ENCODE measurements at places on chromosomes 1 and 21. TPM values are rescaled to one million over a fixed set of nuclear protein-coding genes. Genes with fewer than 3 reads are reported as not detected.

- peaks cover under 1% of the 10 kb centered on the region for H3K4me1 ChIP-seq
- no peak overlapping the region for H3K4me3 ChIP-seq
- no peaks in the 10 kb centered on the region for H3K36me3 ChIP-seq
- no peak for DNase-seq
- H3K27me3 ChIP-seq = no peaks in the 10 kb centered on the region
Measured at GRCh38 chr1:29810121-29811120, 574.1 kb downstream of the PTPRU start.

GRCh38 chr1:44072204-44072603, 40.9 kb upstream of the SLC6A9 start:
- no peaks in the 10 kb centered on the region for H3K36me3 ChIP-seq
- H3K27me3 ChIP-seq = no peaks in the 10 kb centered on the region
- H3K4me3 ChIP-seq = no peak overlapping the region
- DNase-seq = no peak

KCNT2 gene
- 3.7 TPM for total RNA-seq

RNU1-2 gene
- total RNA-seq = under 0.01 TPM

GRCh38 chr1:59978511-59978910, 51.9 kb upstream of the CYP2J2 start:
- DNase-seq = no peak
- no peak overlapping the region for H3K27ac ChIP-seq
- H3K4me1 ChIP-seq = no peaks in the 10 kb centered on the region
- H3K27me3 ChIP-seq = no peaks in the 10 kb centered on the region
- no peaks in the 10 kb centered on the region for H3K36me3 ChIP-seq

ZNF648 gene
- not detected for total RNA-seq

GRCh38 chr1:96388421-96389310, 332.9 kb upstream of the PTBP2 start:
- H3K27ac ChIP-seq = no peak overlapping the region
- H3K4me1 ChIP-seq = no peaks in the 10 kb centered on the region
- H3K27me3 ChIP-seq = no peaks in the 10 kb centered on the region
- no peak for DNase-seq

- no peaks in the 10 kb centered on the region for H3K27me3 ChIP-seq
- H3K27ac ChIP-seq = no peak overlapping the region
- no peaks in the 10 kb centered on the region for H3K4me1 ChIP-seq
- no peak overlapping the region for H3K4me3 ChIP-seq
Measured at GRCh38 chr1:112251766-112252506, 144.1 kb upstream of the CTTNBP2NL start.

GRCh38 chr21:44333509-44334328, 5.5 kb downstream of the CFAP410 start:
- DNase-seq = no peak
- H3K4me1 ChIP-seq = peaks cover 10% of the 10 kb centered on the region
- H3K4me3 ChIP-seq = no peak overlapping the region
- H3K27me3 ChIP-seq = no peaks in the 10 kb centered on the region
- no peak overlapping the region for H3K27ac ChIP-seq

DNA sequence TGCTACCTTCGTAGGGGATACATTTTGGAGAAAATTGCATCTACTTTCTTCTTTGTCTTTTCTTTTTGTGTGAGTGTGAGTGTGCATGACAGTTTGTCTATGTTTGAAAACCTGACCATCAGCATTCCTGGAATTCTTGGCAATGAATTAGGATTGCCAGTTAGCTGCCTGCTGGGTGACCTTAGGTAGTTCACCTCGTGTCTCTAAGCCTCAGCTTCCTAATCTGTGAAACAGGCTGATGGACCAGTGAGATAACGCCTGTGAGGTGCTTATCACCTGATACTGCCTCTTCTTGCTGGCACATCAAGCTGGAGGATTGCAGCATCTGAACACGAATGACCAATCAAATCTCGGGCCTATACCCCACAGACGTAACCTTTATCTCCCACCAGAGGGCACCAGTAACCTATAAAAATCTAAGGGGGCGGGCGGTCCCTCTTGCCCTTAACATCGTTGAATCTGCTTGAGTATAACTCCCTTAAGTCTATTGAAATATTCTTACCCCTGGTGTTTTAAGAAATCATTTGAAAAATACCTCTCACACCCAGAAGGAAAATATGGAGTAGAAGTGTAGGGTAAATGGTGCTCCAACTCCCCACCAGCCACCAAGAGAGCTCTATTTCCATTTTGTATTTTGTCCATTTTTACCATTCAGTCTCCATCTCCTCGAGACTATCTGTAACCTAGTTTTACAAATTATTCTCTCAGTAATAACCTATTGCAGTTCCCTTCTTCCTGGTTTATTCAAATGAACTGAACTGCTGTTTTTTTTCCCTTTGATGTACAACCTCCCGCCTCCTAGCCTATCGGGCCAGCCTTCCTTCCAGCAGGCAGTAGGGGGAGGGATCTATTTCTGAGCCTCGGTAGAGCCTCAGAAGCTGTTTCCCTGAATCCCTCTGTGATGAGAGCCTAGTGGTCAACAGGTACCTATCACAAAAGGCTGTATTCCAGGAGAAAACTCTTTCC, 49.7 kb downstream of the MDM4 start:
- no peak overlapping the region for H3K4me3 ChIP-seq
- H3K36me3 ChIP-seq = no peaks in the 10 kb centered on the region
- H3K27me3 ChIP-seq = no peaks in the 10 kb centered on the region
- peak overlapping the region; percentile 64 for H3K27ac ChIP-seq
- DNase-seq = peak; percentile 40

PROK1 gene
- not detected for total RNA-seq

AK5 gene
- total RNA-seq = not detected

DNA sequence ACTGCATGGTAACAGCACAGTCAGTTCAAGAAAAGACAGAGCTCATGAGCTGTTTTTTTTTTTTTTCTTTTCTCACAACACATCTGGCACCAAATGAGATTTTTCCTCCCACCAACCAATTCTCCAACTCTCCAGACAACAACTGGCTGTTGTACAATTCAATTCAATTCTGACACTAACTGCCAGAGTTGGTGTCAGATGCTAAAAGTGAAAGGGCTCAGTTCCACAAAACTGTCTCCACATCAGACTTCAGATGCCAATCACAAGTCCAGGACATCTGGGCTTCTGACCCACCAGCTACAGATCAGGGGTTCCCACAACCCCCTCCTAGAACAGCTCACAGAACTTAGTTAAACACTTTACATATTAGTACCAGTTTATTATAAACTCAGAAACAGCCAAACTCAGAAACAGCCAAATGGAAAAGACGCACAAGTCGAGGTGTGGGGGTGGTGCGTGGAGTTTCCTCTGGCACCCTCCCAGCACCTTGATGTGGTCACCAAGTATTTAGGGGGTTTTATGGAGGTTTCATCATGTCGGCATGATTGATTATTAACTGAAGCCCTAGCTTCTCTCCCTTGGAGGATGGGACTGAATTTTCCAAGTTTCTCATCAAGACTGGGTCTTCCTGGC, 39.2 kb upstream of the LRRC8D start:
- H3K4me1 ChIP-seq = no peaks in the 10 kb centered on the region
- no peaks in the 10 kb centered on the region for H3K27me3 ChIP-seq
- H3K27ac ChIP-seq = no peak overlapping the region
- H3K36me3 ChIP-seq = no peaks in the 10 kb centered on the region
- DNase-seq = no peak

DNA sequence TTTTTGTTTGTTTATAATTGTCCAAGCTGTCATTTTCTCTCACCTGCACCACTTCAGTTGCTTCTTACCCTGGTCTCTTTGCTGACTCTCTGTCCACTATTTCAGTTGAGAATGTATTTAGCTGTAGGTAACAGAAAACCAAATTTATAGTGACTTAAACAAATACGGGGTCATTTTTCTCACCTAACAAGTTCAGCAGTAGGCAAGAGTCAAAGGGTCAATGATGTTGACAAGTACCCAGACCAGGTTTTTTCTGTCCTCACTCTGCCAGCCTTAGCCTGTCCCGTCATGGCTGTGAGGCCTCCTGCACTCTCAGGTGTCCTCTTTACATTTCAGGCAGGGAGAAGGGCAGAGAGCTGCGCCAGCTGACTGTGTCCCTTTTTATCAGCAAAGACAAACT, 11.8 kb downstream of the RIIAD1 start:
- no peaks in the 10 kb centered on the region for H3K27me3 ChIP-seq
- no peaks in the 10 kb centered on the region for H3K36me3 ChIP-seq
- no peak overlapping the region for H3K4me3 ChIP-seq
- no peak overlapping the region for H3K27ac ChIP-seq
- DNase-seq = no peak

SLAMF1 gene
- total RNA-seq = 0.71 TPM

CLIC6 gene
- 23.9 TPM for total RNA-seq

KLF18 gene
- total RNA-seq = not detected

- DNase-seq = no peak
- H3K4me3 ChIP-seq = no peak overlapping the region
- peaks cover 15% of the 10 kb centered on the region for H3K4me1 ChIP-seq
- no peak overlapping the region for H3K27ac ChIP-seq
- H3K27me3 ChIP-seq = peaks cover 32% of the 10 kb centered on the region
- no peaks in the 10 kb centered on the region for H3K36me3 ChIP-seq
Measured at GRCh38 chr1:156420205-156421061, 51.4 kb downstream of the RHBG start.

GRCh38 chr1:248793592-248793991, 32.1 kb downstream of the SH3BP5L start:
- no peak overlapping the region for H3K4me3 ChIP-seq
- H3K27ac ChIP-seq = no peak overlapping the region
- no peak for DNase-seq
- H3K36me3 ChIP-seq = no peaks in the 10 kb centered on the region
- H3K4me1 ChIP-seq = no peaks in the 10 kb centered on the region
- no peaks in the 10 kb centered on the region for H3K27me3 ChIP-seq
